ENCODE measurements at places on chromosomes 16 and 17. TPM values are rescaled to one million over a fixed set of nuclear protein-coding genes. Genes with fewer than 3 reads are reported as not detected.

DBF4B gene
- total RNA-seq, result 17.6 TPM

LPO gene
- 0.27 TPM for total RNA-seq

ZSCAN10 gene
- 0.09 TPM for total RNA-seq

DNA sequence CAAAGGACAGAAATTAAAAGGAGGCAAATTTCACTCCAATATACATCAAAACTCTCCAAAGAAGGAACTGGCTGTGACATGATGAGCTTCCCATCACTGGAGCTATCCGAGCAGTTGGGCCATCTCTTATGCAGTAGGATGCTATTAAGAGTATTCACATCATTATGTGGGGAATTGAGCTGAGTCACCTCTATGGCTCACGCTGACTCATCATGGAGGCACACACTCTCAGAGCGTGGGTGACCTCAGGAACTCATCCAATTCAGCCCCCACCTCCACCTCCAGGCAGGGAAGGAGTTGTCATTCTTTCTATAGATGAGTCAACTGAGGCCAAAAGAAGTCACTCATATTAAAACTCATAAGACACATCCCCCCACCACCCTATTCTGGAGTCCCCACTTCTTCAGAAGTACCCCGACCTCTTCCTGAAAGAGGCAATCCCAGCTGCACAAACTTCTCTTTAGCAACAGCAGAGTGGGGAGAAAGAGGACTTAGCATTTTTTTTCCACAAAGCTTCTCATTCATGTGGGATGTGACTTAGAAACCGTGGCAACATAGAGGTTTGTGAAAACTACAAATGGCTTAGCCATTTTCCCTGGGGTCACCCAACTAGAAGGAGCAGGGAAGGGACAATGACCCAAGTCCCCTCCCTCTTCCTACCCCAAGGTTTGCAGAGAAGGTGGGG, 32.5 kb downstream of the ABCC12 start:
- DNase-seq, result no peak

DNA sequence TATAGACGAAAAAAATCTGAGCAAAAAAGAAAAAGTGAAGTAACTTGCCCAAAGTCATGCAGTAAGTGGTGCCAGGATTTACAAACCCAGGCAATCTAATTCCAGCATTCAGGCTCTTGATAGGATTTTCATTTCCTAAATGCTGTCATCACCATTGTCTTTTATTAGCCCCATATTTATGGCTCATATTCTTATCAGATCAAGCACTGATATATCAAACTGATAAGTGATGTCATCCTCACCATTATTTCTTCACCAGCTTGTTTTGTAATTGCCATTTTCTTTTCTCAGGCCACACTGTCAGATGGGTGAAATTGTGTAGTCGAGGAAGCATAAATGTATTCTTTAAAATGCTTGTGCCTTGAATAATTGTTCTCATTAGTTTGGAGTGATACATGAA, 1.3 kb downstream of the RAD51C start:
- DNase-seq, result no peak

GRCh38 chr16:48049847-48050246, 105.9 kb downstream of the ABCC12 start:
- DNase-seq, result no peak

GRCh38 chr16:66304961-66305360, 61.5 kb upstream of the CDH5 start:
- peak; percentile 3 for DNase-seq

- no peak for DNase-seq
Observed at GRCh38 chr17:65290616-65291015, 153.4 kb downstream of the RGS9 start.
